ENCODE measurements at places on chromosomes 1 and 21.
A peak's percentile ranks its signal among the peaks of the same experiment; 100 is the strongest.

DNA sequence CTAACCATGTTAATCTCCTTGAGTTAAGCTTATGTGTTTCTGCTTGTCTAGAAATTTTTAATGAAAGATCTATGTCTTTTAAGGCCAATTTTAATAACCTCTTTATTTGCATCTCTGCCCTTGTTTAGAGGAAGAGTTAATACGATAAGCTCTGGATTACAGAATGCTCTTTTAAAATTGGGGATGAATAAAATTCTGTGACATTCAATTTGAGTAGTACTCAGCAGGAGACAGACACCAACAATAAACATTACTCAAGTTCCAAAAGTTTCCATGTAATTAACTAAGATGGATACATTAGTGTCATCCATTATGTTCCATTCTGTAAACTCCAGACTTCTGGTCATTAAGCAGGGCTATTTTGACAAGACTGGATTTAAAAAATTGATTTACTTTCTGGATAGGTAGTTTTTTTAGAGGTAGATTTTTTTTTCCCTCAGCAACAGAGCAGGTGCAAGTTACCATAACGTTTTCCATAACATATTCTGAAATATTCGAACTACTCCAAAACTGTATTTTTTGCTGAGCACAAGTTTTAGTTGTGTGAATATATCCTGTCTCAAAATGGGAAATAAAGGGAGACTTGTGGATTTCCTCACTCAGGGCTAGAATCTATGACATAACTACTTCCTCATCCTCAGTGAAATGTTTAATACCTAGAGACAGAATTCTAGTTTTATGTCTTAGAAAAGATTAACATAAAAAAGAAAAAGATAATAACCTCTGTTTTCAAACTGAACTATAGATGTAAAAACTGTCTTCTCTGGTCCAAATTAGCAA is 221.7 kb downstream of the NEGR1 start:
- DNase-seq = no peak

GRCh38 chr1:119647228-119647733 is 785 bp downstream of the ZNF697 start:
- no peak for DNase-seq

GRCh38 chr1:216898801-216899200 is 175.6 kb upstream of the ESRRG start:
- no peak for DNase-seq

GRCh38 chr1:39272798-39273469 is 68.4 kb downstream of the MACF1 start:
- DNase-seq = no peak

DNA sequence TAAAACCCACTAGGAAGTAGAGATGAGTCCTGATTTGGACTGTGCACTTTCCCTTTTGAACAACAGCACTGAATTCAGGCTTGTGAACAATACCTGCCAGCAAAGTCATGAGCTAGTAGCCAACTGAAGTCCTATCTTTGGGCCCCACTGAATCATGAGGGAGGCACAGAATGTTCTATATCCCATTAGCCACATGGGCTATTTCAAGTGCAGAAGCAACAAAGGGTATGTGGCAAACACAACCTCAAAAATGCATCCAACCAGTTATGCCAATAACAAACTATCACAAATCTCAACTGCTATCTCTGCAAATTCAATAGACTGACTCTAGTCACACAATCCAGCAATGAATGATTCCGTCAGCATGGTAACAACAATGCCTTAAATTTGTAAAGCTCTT is 276.0 kb downstream of the MRPL39 start:
- DNase-seq = no peak

GRCh38 chr21:39118604-39119215 is 64.5 kb downstream of the PSMG1 start:
- DNase-seq = no peak

- no peak for DNase-seq
These were observed 13.7 kb upstream of the SRP9 start for GRCh38 chr1:225763716-225764548.

DNA sequence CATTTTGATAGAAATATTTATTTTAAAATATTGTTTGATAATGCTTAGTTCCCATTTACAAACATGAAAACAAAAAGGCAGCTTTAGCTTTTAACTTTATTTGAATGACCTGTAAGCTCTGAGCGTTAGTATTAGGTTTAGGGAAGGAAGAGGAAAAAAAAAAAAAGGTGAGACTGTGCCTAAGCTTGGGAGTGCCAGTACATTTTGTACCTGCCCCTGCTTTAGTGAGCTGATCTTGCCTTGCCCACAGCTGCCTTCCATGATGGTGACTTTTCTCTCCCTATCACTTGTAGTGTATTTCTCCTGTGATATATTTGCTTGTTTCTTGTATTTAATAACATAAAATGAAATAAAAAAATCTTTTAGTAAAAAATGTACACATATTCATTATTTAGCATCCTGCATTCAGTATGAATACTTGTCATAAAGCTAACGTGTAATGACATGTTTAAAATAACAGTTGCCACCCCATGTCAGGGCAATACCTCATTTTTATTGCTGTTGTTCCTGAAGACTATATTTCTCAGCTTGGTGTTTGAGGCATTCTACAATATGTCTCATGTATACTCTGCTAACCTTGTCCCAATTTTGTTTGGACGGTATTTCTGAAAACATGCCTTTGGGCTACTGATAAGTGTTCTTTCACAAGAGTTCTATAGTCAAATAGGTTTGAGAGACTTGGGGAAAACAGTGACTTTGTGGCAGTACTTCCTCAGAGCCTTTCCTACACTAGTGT is 76.3 kb downstream of the NEK7 start:
- DNase-seq = no peak

DNA sequence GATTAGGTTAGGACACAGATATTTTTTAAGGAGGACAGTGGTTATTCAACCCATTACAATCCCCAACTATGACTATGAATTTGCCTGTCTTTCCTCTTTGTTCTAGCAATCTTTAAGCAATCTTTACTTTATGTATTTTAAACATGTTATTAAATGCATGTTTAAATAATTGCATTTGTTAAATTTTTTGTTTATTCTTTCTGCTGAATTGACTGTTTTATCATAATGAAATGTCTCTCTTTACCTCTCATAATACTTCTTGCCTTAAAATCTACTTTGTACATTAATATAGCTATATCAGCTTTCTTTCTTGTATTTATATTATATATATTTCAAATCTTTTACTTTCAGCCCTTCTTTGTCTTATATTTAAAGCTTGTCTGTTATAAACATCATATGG is 46.1 kb downstream of the CR1L start:
- no peak for DNase-seq

- DNase-seq = no peak
These were observed 36.7 kb downstream of the EGLN1 start for GRCh38 chr1:231385416-231385748.

DNA sequence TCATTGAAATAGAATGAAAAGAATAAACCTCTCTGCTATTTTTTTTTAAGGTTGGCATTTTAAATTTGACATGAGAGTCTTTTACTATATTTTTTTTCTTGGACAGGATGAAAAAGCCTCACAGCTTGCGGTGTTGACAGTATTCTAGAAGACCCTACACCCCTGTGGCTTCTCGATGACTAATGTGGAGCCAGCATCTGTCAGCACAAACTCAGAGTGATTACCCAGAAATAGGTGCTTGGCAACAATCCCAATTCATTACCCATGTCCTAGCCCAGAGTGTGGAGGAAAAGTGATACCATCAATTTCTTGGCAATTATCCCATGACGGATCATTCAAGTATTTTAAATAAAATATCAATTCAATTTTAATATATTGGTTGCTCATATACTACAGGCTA is 186.8 kb upstream of the MAP1LC3C start:
- no peak for DNase-seq

DNA sequence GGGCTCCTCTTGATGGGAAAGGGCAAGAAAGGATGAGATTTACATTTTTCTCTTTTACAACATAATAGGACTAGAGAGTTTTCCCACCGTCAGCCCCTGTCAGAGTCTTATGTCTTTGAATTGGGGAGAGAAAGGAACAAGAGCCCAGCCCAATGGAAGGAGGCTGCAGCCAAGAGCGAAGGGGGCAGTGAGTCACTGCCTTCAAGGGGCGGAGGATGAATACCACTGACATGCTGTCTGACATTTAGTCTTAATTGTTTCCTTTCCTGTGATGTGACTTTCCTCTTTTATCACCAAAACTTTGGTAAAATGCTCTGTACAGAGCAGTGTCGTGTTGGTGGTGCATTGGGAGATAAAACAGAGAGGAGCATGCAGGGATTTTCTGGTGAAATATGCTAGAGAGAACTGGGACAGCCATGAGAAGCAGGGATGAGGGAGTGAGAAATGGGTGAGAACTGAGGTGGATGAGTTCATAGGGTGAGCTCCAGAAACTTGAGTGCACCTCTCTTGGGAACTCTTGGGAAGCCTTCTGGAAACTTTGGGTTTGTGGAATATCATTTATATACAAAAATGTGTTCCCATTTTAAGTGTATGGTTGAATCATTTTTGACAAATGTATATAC is 179.9 kb upstream of the FGGY start:
- DNase-seq = no peak

- DNase-seq = no peak
These were observed 24.3 kb downstream of the UBE2Q1 start for GRCh38 chr1:154533952-154534844.

- no peak for DNase-seq
These were observed 49.6 kb upstream of the LRP8 start for GRCh38 chr1:53377438-53377841.

GRCh38 chr1:150302338-150302737 is 8.7 kb downstream of the MRPS21 start:
- no peak for DNase-seq

GRCh38 chr1:215581896-215582295 is 14.8 kb downstream of the KCTD3 start:
- DNase-seq = no peak

GRCh38 chr1:82775406-82776000 is 974.8 kb downstream of the ADGRL2 start:
- DNase-seq = peak; percentile 42

GRCh38 chr1:76548513-76549100 is 318.7 kb upstream of the ST6GALNAC5 start:
- no peak for DNase-seq

DNA sequence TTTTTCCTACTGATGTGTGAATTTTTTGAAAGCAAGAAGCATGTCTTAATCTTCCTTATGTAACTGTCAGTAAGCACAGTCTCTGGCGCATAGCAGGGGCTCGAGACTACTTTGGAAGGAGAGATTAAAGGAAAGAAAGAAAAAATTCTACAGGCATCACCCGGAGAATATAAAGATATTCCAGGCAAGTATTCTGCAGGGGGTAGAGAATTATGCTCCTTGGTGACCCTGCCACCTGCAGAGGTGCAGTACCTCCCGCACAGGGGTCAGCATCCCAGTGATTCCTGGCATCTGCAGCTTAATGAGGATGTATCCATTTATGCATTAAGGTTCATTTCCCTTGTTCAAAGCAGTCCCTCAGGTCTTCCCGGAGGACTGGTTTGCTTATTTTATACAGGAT is 87.6 kb upstream of the WLS start:
- no peak for DNase-seq

- no peak for DNase-seq
These were observed 5.3 kb upstream of the SFT2D2 start for GRCh38 chr1:168220470-168220871.

DNA sequence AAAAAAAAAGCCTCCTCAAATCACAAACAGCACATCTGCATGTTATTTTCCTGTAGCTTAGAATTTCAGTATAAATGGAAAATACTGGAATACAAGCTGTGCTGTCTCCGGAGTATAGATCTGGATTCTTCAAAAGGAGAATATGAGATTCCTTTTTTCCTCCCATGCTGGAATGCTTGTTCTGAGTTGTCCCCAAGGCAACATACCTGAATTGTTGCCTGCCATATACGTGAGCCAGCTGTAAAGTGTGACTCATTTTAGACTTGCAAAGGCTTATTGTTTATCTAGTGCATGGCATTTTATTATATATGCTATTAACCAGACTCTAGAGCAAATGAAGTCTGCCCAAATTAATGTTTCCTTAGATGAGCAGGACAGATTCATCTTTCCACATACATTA is 95.0 kb upstream of the C1orf105 start:
- DNase-seq = no peak
